ENCODE measurements at places on chromosomes 5 and 9.

DNA sequence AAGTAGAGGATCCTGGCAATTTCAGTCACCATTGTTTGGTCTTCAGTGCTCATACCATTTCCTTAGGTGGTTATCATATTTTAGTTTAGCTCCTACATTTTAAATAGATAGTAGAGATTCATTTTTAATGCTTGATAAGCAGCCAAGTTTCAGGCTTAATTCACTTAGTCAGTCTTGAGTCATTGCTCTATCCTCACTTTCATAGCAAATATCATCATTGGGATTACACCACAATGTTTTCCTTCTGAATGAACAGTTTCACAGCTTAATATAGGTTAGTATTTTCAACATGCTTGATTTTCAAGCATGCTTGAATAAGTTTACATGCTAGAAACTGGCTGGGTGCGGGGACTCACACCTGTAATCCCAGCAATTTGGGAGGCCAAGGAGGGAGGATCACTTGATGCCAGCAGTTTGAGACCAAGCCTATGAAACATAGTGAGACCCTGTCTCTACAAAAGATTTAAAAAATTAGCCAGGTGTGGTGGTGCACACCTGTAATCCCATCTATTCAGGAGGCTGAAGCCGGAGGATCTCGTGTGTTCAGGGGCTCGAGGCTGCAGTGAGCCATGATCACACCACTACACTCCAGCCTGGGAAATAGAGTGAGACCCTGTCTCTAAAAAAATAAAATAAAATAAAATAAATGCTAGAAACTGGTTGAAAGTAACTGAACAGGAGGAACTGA, 339.9 kb downstream of the ADGRV1 start:
- no peak for DNase-seq

GRCh38 chr5:98463222-98463621, 310.2 kb upstream of the RGMB start:
- no peak for DNase-seq

- DNase-seq: peak; percentile 33
These were observed 334.4 kb downstream of the CWC27 start for GRCh38 chr5:65102976-65103711.

GRCh38 chr5:157603333-157604190, 28.0 kb upstream of the ADAM19 start:
- peak; percentile 16 for DNase-seq

DNA sequence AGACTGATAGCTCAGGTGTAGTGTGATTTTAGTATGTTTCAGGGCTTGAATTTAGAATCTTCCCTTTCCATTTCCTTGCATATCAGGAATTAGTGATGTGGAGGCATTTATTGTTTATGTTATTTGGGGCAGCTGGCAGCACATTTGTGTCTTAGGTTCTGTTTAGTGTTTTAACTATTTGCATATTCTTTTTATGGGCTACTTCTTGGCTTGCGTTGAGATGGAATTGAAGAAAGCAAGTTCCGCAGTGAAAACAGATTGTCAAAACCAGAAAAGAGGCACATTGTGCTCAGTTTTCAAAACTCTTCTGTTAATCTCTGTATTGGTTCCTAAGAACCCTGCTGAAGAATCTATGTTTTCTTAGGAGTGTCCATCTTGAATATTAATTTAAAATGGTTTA, 80.3 kb downstream of the ZSWIM6 start:
- no peak for DNase-seq

- no peak for DNase-seq
These were observed 300.3 kb downstream of the ZNF608 start for GRCh38 chr5:124446120-124446519.

GRCh38 chr9:76901801-76902200, 4.1 kb downstream of the PRUNE2 start:
- DNase-seq: no peak

- DNase-seq: peak; percentile 14
These were observed 111.9 kb upstream of the SLIT3 start for GRCh38 chr5:169412831-169413230.

- DNase-seq: no peak
These were observed 29.6 kb downstream of the NOTCH1 start for GRCh38 chr9:136516191-136516654.

GRCh38 chr5:169226895-169227294, 74.0 kb downstream of the SLIT3 start:
- DNase-seq: no peak

DNA sequence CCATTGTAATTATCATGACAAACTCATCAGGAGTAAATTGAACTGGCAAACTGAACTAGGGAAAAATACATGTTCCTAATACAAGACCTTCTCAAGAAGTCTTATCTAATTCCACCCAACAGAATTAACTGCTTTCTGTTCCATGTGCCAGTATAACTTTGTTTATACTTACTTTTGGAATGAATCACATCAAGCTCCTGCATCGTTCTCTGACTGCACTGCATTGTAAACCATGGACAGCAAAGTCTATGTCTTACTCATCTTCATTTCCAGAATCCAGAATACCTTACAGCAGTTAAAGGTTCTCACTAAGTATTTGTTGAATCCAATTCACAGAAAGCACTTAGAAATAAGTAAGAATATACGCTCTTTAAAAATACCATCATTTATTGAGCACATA, 102.8 kb downstream of the PLK2 start:
- DNase-seq: no peak

DNA sequence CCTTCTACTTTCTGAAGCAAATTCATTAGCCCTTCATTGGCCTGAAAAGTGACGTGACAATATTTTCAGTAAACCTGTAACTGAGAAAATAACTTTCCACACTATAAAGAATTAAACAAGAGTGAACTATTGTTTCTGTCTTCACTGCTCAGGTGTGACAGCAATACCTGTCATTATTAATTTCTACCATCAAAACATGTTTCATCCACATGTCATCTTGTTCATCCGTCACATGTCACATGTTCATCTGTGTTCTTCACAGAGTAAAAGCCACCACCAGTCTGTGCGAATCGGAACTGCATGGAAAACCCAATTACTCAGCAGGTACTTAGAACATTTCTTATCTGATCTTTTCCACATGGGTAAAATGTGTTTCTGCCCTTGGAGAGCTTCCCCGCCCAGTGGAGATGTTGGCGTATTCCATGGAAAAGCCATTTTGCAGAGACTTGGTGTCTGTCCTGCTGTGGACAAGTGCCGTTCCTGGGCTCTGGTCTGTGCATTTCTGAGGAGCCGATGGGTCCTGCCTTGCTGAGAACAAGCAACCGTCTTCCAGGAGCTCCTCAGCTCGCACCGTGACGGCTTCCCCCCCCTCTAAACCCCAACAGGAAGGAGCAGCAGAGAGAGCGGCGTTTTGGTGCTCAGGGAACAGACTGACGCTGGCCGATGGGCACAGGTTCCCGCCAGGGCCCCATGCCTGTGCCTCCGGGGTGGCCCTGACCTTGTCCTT, 10.6 kb upstream of the EXOC3 start:
- no peak for DNase-seq

DNA sequence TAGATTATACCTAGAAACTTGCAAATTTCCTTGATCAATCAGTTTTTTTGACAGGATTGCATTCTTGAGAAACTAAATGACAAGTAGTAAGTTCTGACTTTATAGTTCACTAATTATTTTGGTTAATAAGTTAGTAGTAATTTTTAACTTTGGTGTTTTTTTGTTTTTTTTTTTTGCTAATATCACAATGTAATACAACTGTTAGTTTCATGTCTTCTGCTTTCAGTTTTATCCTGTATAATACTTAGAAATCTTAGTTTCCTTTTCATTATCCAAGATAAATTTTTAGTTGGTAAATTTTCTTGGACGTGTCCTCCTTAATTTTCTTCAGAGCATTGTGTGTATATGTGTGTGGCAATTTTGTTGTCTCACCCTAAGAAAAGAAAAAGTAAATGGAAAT, 57.8 kb downstream of the CWC27 start:
- DNase-seq: no peak

- no peak for DNase-seq
These were observed 59.6 kb downstream of the TSTD2 start for GRCh38 chr9:97573482-97574073.

- DNase-seq: no peak
These were observed 136.9 kb upstream of the LHFPL2 start for GRCh38 chr5:78785454-78785853.

DNA sequence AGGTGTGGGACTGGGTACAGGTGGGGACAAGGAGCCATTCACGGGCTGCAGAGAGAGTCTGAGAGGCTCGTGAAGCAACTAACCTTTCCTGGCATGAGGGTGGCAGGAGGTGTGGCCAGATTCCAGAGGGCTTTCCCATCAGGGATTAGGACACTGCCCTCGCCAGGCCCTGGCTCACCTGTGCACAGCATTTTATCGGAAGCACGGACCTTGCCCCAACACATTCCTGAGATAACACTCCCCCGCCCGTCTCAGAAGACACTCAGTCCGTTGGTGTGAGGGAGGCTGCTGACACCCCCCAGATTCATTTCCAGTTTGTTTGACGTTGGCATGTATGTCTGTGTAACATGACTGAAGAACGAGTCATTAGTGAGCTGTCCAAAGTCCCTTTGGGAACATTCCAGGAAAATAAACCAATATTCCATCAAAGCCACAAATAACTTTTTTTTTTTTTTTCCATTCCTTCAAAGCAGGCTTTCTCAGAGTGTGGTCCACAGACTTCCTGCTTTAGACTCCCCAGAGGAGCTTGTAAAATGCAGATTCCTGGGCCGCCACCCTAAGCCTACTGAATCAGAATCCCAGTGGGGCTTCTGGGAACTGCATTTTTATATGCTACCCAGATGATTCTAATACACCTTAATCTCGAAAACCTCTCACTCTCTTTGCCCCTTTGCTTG, 23.4 kb downstream of the WWC1 start:
- DNase-seq: peak; percentile 75

DNA sequence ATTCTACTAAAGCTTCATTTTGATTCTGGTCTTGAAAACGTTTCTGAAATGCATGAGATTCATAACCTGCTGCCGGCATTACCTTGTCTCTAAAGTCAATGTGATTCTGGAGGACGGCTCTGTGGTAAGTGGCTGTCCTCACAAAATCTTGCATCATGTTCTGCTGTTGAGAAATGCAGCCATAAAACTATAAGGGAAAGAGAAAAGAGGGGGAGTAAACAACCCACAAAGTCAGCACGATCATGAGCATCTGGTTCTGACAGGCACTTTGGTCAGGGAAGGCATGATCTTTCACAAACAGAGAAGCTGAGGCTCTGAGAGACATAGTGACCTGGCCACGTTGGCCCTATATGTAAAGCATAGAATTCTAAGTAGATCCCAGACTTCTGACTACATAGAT, 168.9 kb upstream of the PUM3 start:
- no peak for DNase-seq

DNA sequence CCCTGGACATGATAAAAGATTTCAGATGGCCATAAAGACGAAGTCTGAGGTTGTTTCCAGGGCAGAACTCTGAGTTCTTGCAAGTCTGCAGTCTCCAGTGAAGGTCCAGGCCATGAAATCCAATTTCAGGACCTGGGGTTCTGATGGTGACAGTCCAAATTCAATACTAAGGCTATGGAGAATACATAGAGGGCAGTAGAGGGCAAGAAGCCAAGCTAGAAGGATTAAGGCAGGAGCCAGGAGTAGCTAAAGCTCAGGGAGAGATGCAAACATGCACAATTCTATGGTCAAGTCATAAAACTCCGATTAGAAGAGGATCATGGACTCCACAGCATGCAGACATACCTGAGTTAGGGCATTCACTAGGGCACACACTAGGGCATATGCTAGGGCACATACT, 11.4 kb downstream of the SLIT3 start:
- no peak for DNase-seq

GRCh38 chr9:137077010-137077747, at the start of gene UAP1L1:
UAP1L1 (plus strand) TSS chr9:137077517; CDS start chr9:137077533, 16 bp downstream.
- DNase-seq: peak; percentile 80

- no peak for DNase-seq
These were observed 36.2 kb upstream of the GABRP start for GRCh38 chr5:170747357-170747756.

DNA sequence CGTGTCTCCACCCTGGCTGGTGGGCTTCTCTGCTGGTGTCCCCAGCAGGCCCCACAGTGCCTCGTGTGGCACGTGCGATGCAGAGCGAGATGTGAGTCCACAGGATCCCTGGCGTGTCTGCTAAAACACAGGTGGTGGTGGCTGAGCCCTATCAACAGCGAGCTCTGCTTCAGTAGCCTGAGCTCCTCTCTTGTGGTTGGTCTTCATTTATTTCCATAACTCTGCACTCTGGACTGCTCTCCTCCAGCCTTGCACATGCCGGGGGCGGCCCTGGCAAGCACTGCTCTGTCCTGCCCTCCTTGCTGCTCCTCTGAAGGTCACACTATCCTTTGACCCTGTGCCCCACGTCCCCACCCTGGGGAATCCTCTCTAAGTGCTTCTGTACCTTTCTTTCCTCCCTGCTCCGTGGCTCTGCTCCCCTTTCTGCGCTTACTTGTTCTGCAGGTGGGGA, 59.2 kb downstream of the NSUN2 start:
- no peak for DNase-seq

DNA sequence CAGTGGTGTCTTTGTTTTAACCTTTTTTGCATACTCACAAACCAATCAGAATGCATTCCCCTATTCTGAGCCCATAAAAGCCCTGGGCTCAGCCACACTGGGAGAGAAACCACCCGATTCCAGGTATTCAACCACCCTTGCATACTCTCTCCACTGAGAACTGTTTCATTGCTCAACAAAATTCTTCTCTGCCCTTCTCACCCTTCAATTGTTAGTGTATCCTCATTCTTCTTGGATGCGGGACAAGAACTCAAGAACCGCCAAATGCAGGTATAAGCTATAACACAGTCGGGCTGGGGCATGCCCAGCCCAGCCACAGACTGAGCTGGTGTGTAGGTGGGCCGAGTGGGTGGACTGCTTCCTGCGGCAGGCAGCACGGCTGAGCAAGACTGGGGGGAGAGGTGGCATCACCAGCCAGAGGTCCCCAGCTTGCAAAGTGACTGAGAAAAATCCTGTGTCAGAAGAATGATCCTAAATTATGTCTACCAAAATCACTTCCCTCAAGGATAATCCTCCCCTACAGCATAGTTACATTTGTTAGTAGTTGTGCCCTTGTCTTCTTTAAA, 141.0 kb downstream of the SSBP2 start:
- DNase-seq: no peak

- DNase-seq: no peak
These were observed 3.6 kb upstream of the DCP2 start for GRCh38 chr5:112973036-112973435.

DNA sequence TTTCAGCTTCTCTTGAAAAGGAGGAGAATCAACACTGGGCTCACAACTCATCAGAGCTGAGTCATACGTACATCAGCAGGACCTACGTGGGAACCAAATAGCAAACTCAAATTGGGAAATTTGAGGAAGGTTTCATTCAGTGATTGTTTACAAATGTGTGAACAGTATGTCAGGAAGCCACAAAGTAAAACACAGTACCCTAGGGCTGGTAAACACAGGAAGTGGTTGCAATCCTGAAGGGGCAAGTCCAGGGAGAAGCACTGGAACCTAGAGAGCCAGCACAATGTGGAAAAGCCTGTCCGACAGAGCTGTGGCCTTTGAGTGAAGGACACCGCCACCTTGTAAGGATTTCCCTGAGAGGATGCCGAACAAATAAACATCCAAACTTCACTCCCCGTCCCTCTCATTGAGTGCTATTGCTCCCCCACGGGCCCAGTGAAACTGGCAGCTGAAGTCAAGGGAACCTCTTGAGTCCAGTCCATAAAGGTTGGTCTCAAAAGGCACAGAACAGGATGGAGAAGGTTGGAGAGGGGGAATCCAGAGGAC, 26.7 kb upstream of the RICTOR start:
- DNase-seq: peak; percentile 97

Measured in fibroblast of gingiva (primary cell).